NCI-H1092 (cell line): ENCODE measurements at places on chromosomes 5 and 9.

- no peak for DNase-seq
Measured at GRCh38 chr9:33185858-33186257, 18.7 kb upstream of the B4GALT1 start.

GRCh38 chr5:66655395-66656324 lies 59.5 kb downstream of the MAST4 start:
- no peak for DNase-seq

DNA sequence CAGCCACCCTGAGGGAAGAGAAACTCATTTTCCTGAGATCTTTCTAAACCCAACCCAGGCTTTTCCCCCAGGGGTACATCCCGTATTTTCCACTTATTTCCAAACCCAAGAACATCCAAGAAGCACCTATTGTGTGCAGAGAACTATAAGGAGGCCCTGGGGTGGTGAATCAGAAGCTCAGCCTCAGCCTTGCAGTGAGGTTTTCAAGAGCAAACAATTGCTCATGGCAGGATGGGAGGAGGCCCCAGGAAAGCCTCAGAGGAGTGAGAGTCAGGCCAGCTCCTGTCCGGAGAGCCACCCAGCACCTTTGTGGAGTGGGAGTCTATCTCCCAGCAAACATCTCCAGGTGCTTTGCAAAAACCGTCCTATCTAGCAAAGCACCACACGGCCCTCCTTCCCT lies 19.2 kb downstream of the NIPAL4 start:
- DNase-seq, result no peak

DNA sequence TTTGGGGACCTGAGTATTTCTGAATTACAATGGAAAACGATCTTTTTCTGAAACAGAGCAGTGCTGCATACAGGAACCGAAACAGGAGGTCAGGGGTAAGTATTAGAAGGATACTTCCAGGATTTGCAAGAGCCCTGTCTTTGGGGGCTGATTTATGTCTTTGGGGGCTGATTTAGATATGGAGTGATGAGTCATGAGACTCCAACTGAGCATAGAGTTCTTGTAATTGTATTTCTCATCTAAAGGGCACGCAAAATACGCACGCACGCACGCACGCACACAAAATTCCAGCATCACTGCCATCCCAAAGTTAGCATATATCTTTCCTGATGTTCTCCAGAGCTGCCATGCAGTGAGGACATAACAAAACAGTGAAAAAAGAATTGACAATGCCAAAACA lies 414.8 kb upstream of the CCNH start:
- no peak for DNase-seq

DNA sequence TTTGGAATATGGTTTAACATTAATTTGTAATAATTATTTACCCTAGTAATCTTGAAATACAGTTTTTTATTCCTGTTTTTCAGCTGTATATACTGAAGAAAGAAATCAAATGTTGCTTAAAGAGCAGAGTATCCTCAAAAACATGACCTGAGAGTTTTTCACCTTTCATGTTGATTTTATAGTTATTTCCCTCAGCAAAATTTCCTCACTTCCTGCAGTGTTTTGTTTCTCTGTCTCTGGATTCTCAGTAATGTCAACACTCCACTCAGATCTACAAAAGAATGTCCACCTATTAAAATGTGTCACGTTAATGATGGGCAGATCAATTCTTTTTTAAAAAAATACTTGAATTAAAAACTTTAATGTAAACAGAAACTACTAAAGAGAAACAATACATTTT lies 398.3 kb downstream of the ANXA1 start:
- DNase-seq, result no peak

DNA sequence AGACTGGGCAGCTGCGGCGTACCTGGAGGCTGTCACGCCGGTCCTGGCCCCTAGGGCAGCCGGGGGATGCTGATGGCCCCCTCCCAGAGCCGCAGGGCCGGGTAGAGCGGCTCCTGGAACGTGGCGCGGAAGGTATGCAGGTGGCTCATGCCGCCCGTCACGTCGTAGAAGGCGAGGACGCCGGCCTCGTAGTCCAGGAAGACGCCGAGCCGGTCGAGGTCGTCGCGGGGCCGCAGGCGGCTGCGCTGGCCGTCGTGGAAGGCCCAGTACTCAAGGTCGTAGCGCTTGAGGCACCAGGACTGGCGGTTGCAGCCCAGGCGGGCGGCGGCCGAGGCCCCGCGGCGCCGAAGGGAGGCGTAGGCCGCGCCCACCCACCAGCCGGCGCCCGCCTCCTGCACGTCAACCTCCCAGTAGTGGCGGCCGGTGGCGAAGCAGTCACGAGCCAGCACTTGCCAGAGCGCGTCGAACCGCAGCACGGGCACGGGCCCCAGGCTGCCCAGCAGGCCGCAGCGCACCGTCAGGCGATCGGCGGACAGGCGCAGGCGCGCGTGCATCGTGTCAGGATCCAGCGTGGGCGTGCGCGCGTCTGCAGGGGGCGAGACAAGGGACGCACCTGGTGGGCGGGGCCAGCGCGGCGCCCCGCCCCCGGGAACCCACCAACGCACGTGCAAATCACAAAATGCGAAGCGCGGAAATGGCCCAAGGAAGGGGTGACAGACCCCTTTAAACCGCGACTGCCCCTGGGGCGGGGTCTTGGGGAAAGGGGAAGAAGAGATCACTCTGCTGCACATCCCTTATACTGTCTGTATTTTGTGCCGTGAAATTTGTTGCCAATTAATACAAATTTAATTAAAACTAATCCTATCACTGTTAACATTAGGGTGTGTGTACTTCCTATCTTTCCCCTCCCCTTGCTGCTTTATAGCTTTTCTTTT lies 31.2 kb downstream of the NANS start:
- no peak for DNase-seq

GRCh38 chr9:14627513-14627912 lies 65.7 kb downstream of the ZDHHC21 start:
- no peak for DNase-seq

DNA sequence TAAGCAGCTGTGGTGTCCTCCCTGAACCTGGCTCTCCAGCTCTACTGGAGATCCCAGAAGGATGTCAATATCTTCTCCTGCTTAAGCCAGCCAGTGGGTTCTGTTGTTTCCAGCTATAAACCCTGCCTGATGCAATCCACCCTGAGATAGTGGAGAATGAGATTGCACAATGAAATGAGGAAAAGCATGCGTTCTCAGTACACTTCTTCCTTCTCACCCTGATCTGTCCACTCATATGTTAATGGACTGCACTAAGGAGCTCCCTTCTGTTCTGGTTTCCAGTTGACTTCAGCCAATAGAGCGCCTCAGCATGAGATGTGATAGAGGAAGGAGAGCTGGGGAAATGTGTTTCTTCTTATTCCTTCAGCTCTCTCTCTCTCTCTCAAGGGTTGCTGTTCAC lies 40.0 kb upstream of the CDH6 start:
- DNase-seq, result no peak

- DNase-seq, result no peak
Measured at GRCh38 chr9:137381501-137382443, 41.2 kb downstream of the EXD3 start.

- no peak for DNase-seq
Measured at GRCh38 chr5:80975065-80975464, 14.9 kb downstream of the RASGRF2 start.

GRCh38 chr9:136059851-136060670 lies 35.0 kb downstream of the NACC2 start:
- no peak for DNase-seq

GRCh38 chr5:121698690-121699089 lies 153.0 kb upstream of the FTMT start:
- DNase-seq, result no peak
